HT-29 (cell line): ENCODE measurements at places on chromosomes 11 and 22. TPM values are rescaled to one million over a fixed set of nuclear protein-coding genes. Genes with fewer than 3 reads are reported as not detected.

The NEFH gene
- total RNA-seq, result not detected in 2 replicates

The OR4A16 gene
- total RNA-seq, result not detected in 2 replicates

The PRODH gene
- total RNA-seq, result 1.4 and 2.0 TPM in 2 replicates

The OR51L1 gene
- total RNA-seq, result not detected in 2 replicates

The SCUBE1 gene
- total RNA-seq, result 0.03 TPM in 1 of 2 replicates, not detected in the other

The MFRP gene
- not detected in 2 replicates for total RNA-seq

The ATL3 gene
- total RNA-seq, result 25.7 and 29.2 TPM in 2 replicates

The DRD4 gene
- total RNA-seq, result 0.34 and 0.92 TPM in 2 replicates

The SCGB1C1 gene
- not detected in 2 replicates for total RNA-seq

The C11orf42 gene
- total RNA-seq, result not detected in 2 replicates

The MMP8 gene
- not detected in 2 replicates for total RNA-seq

The ASCL2 gene
- total RNA-seq, result 5.0 and 6.8 TPM in 2 replicates

The GLYATL2 gene
- not detected in 2 replicates for total RNA-seq

The UPK3A gene
- 4.7 and 6.0 TPM in 2 replicates for total RNA-seq

The SMIM38 gene
- not detected in 2 replicates for total RNA-seq

The SNX32 gene
- not detected in 2 replicates for total RNA-seq

The IGLL1 gene
- total RNA-seq, result not detected in 2 replicates

The LMO1 gene
- total RNA-seq, result not detected in 2 replicates

The ACO2 gene
- 48.3 and 52.1 TPM in 2 replicates for total RNA-seq

The C11orf87 gene
- not detected in 2 replicates for total RNA-seq

The SCT gene
- not detected in 2 replicates for total RNA-seq

The OR51V1 gene
- not detected in 2 replicates for total RNA-seq

The BMAL1 gene
- 8.3 and 11.8 TPM in 2 replicates for total RNA-seq

The LIN7C gene
- 26.0 and 31.7 TPM in 2 replicates for total RNA-seq

The AMOTL1 gene
- not detected in 2 replicates for total RNA-seq

The RPS19BP1 gene
- 250 and 300 TPM in 2 replicates for total RNA-seq

The IGSF9B gene
- total RNA-seq, result 5.6 TPM in 2 replicates

The LMO2 gene
- 0.05 and 0.21 TPM in 2 replicates for total RNA-seq

The RHOD gene
- total RNA-seq, result 54.3 and 62.8 TPM in 2 replicates

The DKK3 gene
- total RNA-seq, result not detected in 2 replicates

The CALCA gene
- not detected in 2 replicates for total RNA-seq

The MRGPRX4 gene
- not detected in 2 replicates for total RNA-seq

The UNC93B1 gene
- total RNA-seq, result 164 and 197 TPM in 2 replicates

The ABTB2 gene
- 26.0 and 27.3 TPM in 2 replicates for total RNA-seq

The GLYAT gene
- total RNA-seq, result not detected in 2 replicates

The GALR3 gene
- total RNA-seq, result not detected in 2 replicates

The BTG4 gene
- total RNA-seq, result not detected in 2 replicates

The FBLN1 gene
- total RNA-seq, result 0.43 and 0.63 TPM in 2 replicates

The MCAM gene
- total RNA-seq, result 6.4 and 9.9 TPM in 2 replicates

The MAPK8IP1 gene
- total RNA-seq, result 2.9 and 4.0 TPM in 2 replicates

The MYOD1 gene
- not detected in 2 replicates for total RNA-seq

The RTN4RL2 gene
- 0.79 and 1.1 TPM in 2 replicates for total RNA-seq

The SHISA8 gene
- not detected in 2 replicates for total RNA-seq

The KDM4D gene
- 0.18 and 0.31 TPM in 2 replicates for total RNA-seq

The CRYBB1 gene
- not detected in 2 replicates for total RNA-seq

The HTR3B gene
- total RNA-seq, result not detected in 2 replicates

The PRR14L gene
- total RNA-seq, result 5.3 and 6.9 TPM in 2 replicates

The OOSP4A gene
- not detected in 2 replicates for total RNA-seq

The TEAD1 gene
- total RNA-seq, result 99.5 and 102 TPM in 2 replicates

The APLNR gene
- total RNA-seq, result not detected in 2 replicates

The COA4 gene
- 308 and 352 TPM in 2 replicates for total RNA-seq

The TRPM5 gene
- total RNA-seq, result 1.7 and 1.8 TPM in 2 replicates

The YPEL1 gene
- total RNA-seq, result 0.26 and 4.2 TPM in 2 replicates

The OR51S1 gene
- total RNA-seq, result not detected in 2 replicates

The RAG1 gene
- total RNA-seq, result 0.05 and 0.18 TPM in 2 replicates

The ADAMTS8 gene
- total RNA-seq, result not detected in 2 replicates

The PNPLA3 gene
- total RNA-seq, result 0.15 TPM in 1 of 2 replicates, not detected in the other
